Activated CD4-positive, alpha-beta memory T cell treated with anti-CD3 and anti-CD28 coated beads, Interleukin-2, amount 10 ng/mL, durations not matched to agents 7 days and 5 days (primary cell): ENCODE measurements at places on chromosomes 11 and 22. TPM values are rescaled to one million over a fixed set of nuclear protein-coding genes. Genes with fewer than 3 reads are reported as not detected.

The FOSL1 gene
- 4.5 TPM for total RNA-seq

The PHF21B gene
- not detected for total RNA-seq

The SOX6 gene
- not detected for total RNA-seq

The FOLH1 gene
- not detected for total RNA-seq

The ANO9 gene
- 73.5 TPM for total RNA-seq

The ALX4 gene
- not detected for total RNA-seq

The MAPK8IP2 gene
- 0.18 TPM for total RNA-seq

DNA sequence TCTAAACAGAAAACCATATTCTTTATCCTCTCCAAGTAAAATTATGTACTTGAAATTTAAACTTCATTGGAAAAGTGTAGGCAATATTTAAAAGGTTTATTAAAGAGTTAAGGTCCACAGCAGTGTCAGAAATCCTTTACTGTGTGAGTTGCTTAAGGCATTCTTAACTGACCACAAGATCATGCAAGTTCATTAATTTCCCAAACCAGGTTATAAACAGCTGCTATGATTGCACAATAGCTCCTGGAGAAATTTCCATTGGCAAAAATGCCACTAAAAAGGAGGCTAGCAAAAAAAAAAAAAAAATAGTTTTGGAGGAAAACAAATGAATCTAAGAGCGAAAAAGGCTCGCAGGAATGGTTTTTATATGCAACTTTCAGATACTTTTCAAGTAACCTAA is 106.2 kb downstream of the ETS1 start:
- H3K36me3 ChIP-seq: peaks cover 98% of the 10 kb centered on the region
- H3K4me3 ChIP-seq: peak overlapping the region; percentile 58
- peak overlapping the region; percentile 92 for H3K27ac ChIP-seq
- peaks cover 99% of the 10 kb centered on the region for H3K4me1 ChIP-seq
- H3K27me3 ChIP-seq: no peaks in the 10 kb centered on the region
- DNase-seq: no peak

DNA sequence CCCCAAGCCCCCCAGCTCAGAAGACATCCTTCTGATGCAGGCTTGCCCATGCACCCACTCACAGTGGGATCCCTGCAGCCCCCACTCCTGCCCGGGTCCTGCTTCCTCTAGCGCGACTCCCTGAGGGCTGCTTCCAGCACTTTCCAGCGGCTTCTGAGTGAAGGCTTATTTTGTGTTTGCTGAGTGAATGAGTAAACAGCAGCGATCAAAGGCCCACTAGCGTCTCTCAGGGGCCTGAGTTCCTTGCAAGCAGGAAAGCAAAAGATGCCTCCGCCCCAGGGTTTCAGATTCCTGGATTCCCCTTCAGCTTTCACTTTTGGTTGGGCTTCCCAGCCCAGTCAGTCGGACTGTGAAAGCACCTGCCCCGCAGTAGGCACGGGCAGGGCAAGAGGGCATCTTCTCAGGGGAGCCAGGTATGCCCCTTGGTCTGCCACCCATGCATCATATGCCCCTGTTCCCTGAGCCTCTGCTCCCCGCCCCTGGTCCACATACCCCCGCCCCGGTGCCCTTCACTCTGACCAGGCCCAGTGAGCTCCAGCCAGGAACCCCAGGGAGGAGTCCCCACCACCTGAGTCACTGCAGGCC is 9.2 kb downstream of the FADD start:
- no peak overlapping the region for H3K27ac ChIP-seq
- no peak for DNase-seq
- peaks cover 15% of the 10 kb centered on the region for H3K4me1 ChIP-seq
- peaks cover 24% of the 10 kb centered on the region for H3K36me3 ChIP-seq

GRCh38 chr11:62147545-62147944 is 23.7 kb downstream of the INCENP start:
- H3K4me1 ChIP-seq: no peaks in the 10 kb centered on the region
- H3K27ac ChIP-seq: no peak overlapping the region
- DNase-seq: peak; percentile 10

DNA sequence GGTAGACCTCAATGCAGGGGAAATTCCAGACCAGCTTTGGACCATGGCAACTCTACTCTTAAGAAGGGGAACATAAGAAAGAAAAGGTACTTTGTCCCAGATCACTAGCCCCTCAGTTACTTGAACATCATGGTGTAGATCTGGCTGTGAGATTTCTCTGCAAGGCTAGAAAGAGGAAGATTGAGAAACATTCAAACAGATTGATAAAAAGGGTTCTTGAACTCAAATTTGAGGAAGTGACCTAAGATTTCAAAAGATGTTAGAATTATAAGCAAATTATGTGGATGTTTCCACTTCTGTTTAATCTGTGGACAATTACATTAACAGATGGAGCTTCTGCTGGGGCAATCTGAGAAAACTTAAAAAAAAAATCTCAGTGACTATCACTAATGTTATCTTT is 21.8 kb upstream of the UPB1 start:
- no peaks in the 10 kb centered on the region for H3K27me3 ChIP-seq
- DNase-seq: no peak
- H3K36me3 ChIP-seq: no peaks in the 10 kb centered on the region
- no peak overlapping the region for H3K4me3 ChIP-seq
- H3K4me1 ChIP-seq: no peaks in the 10 kb centered on the region

DNA sequence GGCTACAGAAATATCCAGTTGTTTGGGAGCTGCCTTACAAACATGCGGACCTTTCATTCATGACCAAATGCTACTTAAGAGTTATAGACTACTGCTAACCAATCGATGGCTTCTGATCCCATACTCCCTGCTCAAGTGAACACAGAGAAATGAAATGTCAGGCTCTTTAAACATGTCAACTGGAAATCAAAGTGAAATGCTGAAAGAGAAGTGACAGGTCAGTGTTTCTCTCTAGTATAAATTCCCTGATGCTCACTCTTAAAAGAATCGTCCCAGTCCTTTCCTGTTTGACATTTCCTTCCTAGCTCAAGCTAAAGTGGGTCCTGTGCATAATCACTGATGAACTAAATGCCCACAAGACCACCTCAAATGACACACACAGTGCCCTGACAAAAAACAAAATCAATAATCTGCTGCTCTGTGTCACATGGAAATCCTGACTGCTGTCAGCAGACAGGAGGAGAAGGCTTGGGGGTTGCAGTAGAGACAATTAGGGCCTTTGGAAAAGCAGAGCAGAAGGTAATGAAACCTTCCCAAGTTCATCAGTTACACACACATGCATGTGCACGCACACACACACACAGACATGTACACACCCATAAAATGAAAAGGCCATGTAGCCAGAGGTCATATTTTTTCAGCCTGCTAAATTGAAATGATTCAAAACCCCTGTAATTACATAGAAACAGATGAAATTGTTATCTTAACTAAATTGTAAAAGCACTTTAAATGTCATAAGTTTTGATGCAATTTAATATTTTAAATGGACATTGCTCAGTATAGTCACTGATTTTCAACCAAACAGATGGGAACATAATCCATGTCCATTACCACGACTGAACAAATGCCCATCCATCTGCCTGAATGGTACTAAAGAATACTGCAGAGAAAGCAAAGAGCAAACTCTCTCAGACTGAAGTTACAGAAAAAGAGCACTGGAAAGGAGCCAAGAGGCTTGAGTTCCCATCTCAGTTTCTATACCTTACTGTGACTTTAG is 330.7 kb downstream of the TTC28 start:
- DNase-seq: no peak
- no peak overlapping the region for H3K27ac ChIP-seq
- no peak overlapping the region for H3K4me3 ChIP-seq
- H3K27me3 ChIP-seq: peaks cover 42% of the 10 kb centered on the region
- no peaks in the 10 kb centered on the region for H3K4me1 ChIP-seq

GRCh38 chr11:116366980-116367645 is 405.7 kb downstream of the BUD13 start:
- DNase-seq: no peak
- H3K27ac ChIP-seq: no peak overlapping the region
- H3K36me3 ChIP-seq: no peaks in the 10 kb centered on the region
- H3K4me1 ChIP-seq: no peaks in the 10 kb centered on the region
- H3K27me3 ChIP-seq: no peaks in the 10 kb centered on the region

GRCh38 chr11:47950396-47950795 is 30.0 kb upstream of the PTPRJ start:
- H3K36me3 ChIP-seq: no peaks in the 10 kb centered on the region
- H3K27ac ChIP-seq: peak overlapping the region; percentile 70
- H3K27me3 ChIP-seq: no peaks in the 10 kb centered on the region
- H3K4me1 ChIP-seq: peaks cover 43% of the 10 kb centered on the region
- peak; percentile 61 for DNase-seq

- H3K27ac ChIP-seq: no peak overlapping the region
- H3K4me3 ChIP-seq: no peak overlapping the region
- no peaks in the 10 kb centered on the region for H3K27me3 ChIP-seq
- peaks cover 2% of the 10 kb centered on the region for H3K36me3 ChIP-seq
- DNase-seq: no peak
Observed at GRCh38 chr22:40053460-40053859, 58.7 kb downstream of the FAM83F start.

DNA sequence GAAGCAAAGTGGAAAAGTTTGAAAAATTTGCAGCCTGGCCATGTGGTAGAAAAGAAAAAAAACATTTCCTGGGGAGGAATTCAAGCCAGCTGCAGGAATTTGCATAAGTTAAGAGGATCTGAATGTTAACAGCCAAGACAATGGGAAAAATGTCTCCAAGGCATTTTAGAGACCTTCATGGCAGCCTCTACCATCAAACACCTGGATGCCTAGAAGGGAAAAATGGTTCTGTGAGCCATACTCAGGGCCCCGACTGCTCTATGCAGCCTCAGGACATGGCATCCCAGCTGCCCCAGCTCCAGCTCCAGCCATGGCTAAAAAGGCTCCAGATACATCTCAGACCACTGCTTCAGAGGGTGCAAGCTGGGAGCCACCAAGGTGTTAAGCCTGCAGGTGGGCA is 149.1 kb upstream of the SOX6 start:
- no peaks in the 10 kb centered on the region for H3K27me3 ChIP-seq
- H3K27ac ChIP-seq: no peak overlapping the region
- H3K36me3 ChIP-seq: no peaks in the 10 kb centered on the region
- H3K4me3 ChIP-seq: no peak overlapping the region

- peaks cover under 1% of the 10 kb centered on the region for H3K36me3 ChIP-seq
- DNase-seq: no peak
- H3K4me3 ChIP-seq: no peak overlapping the region
- H3K27me3 ChIP-seq: no peaks in the 10 kb centered on the region
- peaks cover 40% of the 10 kb centered on the region for H3K4me1 ChIP-seq
- no peak overlapping the region for H3K27ac ChIP-seq
Observed at GRCh38 chr11:44561275-44561805, 4.1 kb upstream of the CD82 start.

DNA sequence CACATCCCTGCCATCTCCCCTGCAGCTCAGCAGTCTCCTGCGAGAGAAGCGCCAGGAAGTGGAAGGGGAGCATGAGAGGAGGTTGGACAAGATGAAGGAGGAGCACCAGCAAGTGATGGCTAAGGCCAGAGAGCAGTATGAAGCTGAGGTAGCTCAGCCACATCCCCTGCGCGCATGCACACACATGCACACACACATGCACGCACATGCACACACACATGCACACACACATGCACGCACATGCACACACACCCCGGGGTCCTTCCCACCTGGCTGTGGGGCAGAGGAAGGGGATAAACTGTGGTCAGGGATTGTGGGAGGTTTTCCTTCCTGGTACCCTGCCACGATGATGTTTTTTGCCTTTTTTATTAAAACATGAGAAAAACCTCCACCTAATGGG is 65.3 kb downstream of the CEP164 start:
- no peaks in the 10 kb centered on the region for H3K27me3 ChIP-seq
- no peak for DNase-seq
- no peak overlapping the region for H3K4me3 ChIP-seq
- H3K27ac ChIP-seq: no peak overlapping the region
- H3K36me3 ChIP-seq: peaks cover 58% of the 10 kb centered on the region
- peaks cover 2% of the 10 kb centered on the region for H3K4me1 ChIP-seq
